ENCODE measurements at places on chromosomes 6 and 20. TPM values are rescaled to one million over a fixed set of nuclear protein-coding genes. Genes with fewer than 3 reads are reported as not detected.

DNA sequence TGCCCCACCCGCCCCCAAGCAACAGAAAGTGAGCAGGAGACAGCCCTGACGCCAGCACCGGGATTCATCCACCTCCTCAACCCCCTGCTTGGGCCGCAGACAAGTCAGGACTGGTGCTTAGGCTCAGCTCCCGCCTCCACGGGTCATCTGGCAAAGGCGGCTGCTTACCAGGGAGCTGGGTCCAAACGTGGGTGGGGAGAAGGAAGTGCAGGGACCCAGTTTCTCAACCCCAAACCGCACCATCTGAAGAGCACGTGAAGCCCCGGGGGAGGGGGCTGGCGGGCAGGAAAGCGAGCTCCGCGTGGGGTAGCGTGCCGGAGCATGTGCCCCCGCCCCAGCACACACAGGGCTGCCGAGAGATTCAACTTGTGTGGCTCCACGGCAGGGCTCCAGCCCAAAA, 87.2 kb downstream of the BMP7 start:
- no peak for ATAC-seq

GRCh38 chr20:36866164-36866563, 9.8 kb upstream of the TLDC2 start:
- ATAC-seq = no peak

DNA sequence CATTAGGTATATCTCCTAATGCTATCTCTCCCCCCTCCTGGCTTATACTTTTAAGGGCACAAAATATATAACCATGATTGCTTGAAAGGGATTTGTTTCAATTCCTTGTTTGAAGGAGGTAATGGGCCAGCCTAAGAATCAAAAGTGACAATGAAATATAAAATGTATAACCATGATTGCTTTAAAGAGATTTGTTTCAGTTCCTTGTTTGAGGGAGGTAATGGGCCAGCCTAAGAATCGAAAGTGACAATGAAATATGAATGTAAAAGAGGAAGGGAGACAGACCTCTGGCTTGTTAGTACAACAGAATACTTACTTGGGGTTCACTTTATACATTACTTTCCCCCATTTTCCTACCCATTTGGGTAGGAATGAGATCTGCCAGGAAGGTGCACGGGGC, 55.5 kb downstream of the FOXC1 start:
- no peak for ATAC-seq

- no peak for ATAC-seq
Measured at GRCh38 chr6:1580109-1580508, 29.6 kb upstream of the FOXC1 start.

GRCh38 chr6:20393297-20393696, 8.4 kb upstream of the E2F3 start:
- ATAC-seq = no peak

DNA sequence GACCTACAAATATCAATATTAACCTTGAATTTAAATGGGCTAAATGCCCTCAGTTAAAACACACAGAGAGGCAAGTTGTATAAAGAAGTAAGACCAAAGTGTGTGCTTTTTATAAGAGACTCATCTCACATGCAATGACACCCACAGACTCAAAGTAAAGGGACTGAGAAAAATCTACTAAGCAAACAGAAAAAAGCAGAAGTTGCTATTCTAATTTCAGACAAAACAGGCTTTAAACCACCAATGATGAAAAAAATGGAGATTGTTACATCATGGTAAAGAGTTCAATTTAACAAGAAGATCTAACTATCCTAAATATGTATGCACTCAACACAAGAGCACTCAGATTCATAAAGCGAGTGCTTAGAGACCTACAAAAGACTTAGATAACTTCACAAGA, 741.9 kb upstream of the MARCKS start:
- no peak for ATAC-seq

DNA sequence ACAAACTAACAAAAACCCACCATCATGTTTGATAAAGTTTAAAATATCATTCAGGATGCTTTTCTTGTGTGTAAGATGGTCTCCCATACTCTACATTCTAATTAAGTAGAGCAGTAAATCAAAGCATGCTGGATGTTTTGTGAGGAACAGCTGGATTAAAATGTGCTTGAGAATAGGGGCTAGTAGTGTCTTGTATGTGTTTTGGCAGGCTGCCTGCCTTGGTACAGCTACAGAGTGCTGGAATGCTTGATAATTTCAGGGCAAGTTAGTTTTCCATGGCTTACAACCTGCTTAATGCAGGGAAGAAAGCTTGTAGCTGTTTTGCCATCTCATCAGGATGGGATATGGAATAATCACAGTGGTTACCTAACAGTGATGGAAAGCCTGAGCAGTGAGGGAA, 636.6 kb upstream of the MMS22L start:
- ATAC-seq = no peak

ZNF391 gene
- total RNA-seq = 2.7 TPM

DCDC2 gene
- 0.11 TPM for total RNA-seq
